ENCODE measurements at places on chromosomes 1 and 21.

DNA sequence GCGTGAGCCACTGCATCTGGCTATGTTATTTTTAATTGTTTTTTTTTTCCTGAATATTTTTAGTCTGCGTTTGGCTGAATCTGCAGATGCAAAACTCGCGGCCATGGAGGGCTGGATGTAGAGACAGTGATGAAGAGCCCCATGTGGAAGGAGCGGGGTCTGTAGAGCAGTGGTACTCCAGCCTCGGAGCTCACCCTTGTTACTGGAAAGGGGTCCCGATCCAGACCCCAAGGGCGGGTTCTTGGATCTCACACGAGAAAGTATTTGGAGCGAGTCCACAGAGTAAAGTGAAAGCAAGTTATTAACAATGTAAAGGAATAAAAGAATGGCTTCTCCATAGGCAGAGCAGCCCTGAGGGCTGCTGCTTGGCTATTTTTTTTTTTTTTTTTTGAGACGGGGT is 2.7 kb downstream of the TRPM2 start:
- no peak for DNase-seq

DNA sequence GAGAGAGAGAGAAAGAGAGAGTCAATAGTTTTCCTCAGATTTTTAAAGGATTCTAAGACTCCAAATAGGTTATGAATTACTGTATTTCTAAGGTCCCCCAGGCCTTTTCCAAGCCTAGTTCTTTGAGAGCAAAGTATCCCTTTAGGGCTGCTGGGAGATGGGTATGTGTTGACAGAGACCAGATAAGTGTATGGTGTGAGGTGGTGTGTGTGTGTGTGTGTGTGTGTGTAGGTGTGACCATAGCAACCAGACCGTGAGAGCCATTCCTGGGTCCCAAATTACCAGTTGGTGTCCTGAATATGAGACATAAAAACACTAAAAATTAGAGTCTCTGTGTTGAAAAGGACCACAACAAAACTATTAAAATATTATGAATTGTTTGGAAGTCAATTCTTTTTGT is 41.7 kb upstream of the DNAJC6 start:
- no peak for DNase-seq

- DNase-seq = no peak
Observed at GRCh38 chr1:181262069-181262468, 173.6 kb downstream of the IER5 start.

DNA sequence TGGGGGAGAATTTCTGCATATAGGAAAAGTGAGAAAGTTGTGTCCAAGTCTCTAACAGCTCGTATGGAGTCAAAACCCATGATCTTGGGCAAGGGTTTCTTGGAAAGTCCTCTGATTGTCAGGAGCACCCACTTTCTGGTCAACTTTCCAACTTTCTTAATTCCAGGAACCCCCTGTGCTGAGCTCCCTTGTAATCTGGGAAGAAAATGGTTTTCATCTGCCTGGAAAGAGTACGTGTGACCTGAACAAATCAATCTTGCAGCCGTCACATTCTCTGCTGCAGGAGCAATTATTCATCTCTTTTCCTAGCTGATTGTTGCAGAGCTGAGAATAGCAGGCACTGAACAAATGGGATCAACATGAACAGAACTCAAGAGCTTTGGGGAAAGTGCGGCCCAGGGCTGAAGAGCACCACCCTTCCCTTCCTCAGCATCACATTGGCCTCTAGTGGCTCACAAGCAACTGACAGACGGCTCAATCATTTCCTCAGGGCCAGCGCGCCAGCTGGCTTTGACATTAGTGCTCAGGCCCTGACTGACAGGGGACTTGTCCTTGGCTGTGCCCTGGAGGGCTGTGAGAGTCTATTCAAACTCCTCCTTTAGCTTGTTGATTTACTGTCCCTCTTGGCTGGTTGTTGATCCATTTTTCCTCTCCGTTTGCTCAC is 295.2 kb downstream of the HLX start:
- DNase-seq = no peak

- DNase-seq = no peak
Observed at GRCh38 chr1:46492269-46492853, 2.7 kb downstream of the DMBX1 start.

DNA sequence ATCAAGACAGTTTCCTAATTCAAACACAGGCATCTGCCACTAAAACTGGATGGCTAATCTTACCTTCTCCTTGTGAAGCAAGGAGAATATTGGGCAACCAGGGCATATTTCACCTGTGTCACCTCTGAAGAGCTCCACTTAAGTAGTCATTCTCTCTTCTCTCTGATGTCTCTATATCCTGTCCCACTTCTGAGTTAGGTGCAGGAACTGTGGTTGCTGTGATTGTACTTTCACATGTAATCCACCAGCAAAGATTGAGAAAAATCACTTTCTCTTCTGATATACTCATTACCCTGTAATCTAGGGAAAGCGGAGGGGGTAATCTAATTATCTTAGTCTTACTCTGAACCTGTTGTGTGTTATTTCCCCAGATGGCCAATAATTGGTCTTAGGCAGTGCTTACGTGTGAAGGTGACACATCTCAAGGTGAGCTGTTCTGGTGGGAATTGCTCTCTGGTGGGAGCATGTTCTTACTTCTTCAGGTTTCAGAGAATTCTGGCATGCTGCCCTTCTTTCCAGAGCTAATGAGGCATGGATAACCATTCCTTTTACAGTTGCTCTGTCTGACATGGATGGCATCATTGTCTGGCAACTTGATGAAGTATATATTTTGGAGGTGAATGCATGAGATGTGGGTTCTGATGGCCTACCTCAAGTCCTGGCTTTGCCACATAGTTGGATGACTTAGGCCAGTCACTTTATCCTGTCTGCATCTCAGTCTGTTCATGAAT is 12.0 kb downstream of the XCL2 start:
- DNase-seq = no peak

GRCh38 chr1:38804062-38804886 is 55.3 kb downstream of the RRAGC start:
- DNase-seq = no peak

GRCh38 chr21:46095814-46096595 is 1.9 kb upstream of the COL6A2 start:
- no peak for DNase-seq

GRCh38 chr1:12495725-12496124 is 122.3 kb downstream of the DHRS3 start:
- no peak for DNase-seq

GRCh38 chr1:160708118-160708517 is 3.5 kb downstream of the CD48 start:
- no peak for DNase-seq

- no peak for DNase-seq
Observed at GRCh38 chr21:38303300-38303699, 46.5 kb downstream of the KCNJ15 start.

DNA sequence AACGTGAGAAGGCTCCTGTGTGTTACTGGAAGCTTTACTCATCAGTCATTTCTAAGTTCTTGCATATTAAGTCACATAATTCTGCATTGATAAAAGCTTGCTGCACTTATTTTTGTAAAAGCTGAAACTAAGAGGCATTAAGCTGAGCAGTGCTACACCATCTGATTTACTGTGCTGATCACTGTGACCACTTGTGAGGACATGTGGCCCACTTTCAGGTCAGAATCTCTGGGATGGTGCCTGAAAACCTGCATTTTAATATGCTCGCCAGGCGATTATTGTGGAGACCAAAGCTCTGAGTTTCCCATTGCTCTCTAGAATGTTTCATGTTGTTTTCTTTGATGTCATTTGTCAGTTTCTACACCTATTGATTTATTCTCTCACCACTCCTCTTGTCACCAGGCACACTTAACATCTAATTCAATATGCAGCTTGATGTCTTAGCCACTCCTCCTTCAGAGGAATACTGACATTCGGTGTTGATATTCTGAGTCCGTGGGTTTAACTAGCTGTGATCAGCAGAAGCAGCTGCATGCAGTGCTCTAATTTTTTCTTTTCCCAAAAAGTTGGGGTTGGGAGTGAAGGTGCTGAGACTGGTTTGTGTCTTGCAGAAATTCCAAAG is 85.3 kb downstream of the RAVER2 start:
- no peak for DNase-seq

DNA sequence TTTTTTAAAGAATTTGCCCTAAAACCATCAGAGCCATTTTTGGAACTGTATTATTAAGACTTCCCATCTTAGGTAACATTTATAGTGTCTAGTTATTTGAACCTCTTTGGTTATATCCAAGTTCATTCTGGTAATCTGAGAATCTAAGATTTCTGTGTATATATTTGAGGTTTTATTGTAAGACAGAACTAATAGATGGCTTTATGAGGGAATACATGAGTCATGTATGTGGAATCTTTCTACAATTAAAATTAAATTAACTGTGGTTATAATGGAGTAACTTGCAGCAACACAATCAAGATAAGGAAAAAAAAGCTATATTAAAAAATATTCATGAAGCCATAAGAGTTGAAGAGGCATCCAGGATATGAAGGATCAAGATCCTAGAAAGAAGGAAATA is 92.1 kb downstream of the UBE2U start:
- DNase-seq = no peak

DNA sequence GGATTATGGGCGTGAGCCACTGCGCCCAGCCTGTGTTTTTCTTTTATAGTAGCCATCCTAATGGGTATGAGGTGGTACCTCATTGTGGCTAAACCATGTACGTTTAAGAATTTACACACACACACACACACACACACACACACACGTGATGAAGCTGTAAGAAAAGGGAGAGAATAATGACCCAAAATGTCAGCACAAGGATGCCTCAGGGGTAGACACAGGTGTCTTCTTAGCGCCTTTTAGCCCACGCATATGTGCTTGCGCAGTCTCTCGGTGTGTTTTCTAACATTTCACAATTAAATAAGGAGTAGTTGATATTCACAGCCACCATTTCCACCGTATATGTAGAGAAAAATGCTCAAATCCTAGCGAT is 782 bp upstream of the PFKL start:
- peak; percentile 22 for DNase-seq

DNA sequence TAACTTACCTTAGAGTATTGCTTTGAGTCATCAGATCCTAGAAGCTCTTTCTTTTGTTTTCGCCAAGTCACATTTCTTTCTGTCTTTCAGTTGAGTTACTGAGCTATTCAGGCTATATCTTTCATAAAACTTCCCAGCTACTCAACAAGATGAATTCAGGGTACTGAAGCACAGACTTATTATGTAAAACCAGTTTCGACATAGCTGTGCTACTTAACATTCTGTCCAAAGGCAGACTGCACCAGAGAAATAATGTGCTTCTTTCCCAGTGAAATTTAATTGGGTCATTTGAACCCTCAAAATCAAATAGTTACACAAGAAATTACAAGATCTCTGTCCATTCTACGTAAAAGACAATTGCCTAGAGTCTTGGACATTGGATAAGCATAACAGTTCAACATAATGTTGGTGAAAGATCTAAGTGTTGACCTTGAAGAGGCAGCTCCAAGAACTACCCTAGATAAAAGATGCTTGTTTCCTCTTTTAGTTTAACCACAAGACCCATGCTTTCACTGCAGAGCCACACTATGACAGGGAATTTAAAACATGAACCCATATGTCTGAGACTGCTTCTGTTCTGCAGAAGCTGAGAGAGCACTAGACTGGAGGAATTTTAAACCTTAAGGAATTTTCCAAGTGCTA is 163.2 kb downstream of the LRRC40 start:
- DNase-seq = no peak

DNA sequence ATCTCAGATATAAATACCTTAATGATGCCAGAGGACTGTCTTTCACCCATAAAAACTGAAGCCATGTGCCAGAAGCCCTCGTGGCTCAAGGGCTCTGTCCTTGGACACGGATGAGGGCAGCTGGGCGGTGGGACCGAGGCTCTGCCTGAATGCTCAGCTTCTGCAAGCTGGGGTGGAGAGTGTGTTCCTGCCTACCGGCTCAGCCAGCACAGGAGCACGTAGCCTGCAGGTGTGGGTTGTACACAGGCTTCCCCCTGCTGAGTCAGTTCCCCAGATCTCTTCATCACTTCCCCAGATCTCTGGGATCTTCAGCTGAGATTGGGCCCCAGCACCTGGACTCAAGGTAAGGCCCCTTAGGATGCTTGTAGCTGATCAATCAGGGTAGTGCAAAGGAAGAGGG is 15.4 kb downstream of the KCNJ15 start:
- DNase-seq = no peak

DNA sequence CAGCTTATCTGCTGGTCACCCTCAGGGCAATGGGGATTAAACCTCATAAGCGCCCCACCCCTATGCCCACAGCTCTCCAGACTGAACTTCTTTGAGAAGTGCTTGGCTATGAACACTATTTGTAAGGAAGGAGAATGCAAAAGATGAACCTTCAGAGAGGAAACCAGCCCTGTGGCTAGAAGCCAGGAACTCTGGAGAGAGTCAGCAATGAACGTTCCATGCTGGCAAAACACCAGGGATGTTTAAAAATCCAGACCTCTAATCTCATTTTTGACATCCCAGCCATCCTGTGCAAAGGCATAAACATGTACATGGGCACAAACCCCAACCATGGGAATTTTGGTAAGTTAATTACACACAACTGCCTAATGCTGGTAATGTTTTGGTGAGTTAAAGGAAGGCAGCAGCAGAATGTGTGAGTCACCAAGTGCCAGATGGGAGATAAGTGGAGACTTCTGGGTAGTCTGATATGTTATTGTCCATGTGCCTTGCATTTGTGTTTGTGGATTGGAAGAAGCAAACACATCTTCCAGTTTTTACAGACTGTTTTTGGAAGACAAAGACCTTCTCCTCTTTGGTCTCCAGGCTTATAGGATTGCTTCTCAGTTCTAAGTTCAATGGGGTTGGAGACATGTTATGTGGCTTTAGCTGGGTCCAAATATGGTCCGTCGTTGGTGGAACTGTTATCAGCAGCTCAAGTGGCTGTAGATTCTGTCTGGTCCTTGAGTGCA is 174.1 kb upstream of the ETV3 start:
- no peak for DNase-seq

DNA sequence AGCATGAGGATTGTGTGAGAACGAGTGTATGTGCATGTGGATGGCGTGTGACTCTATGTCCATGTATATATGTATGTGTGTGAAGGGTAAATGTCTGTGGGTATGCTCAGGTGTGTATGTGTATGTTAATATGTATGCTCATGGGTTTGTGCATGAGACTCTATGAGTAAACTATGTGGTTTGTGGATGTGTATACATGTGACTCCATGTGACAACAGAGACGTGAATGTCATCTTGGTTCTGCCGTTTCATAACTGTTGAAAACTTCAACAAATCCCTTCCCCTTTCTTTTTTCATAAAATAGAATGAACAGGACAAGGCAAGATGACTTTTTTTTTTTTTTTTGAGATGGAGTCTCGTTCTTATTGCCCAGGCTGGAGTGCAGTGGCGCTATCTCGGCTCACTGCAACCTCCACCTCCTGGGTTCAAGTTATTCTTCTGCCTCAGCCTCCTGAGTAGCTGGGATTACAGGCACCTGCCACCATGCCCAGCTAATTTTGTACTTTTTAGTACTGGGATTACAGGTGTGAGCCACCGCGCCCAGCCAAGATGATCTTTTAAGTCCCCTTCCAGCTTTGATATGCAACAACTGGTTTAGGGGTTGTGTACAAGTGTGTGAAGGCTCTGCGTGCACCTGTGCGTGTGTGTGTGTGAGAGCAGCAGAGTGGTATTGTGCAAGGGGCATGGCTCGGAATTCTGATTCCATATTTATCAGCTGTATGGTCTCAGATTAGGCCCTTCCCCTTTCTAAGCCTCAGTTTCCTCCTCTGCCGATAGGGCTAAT is 106.3 kb downstream of the EBNA1BP2 start:
- DNase-seq = no peak

- DNase-seq = no peak
Observed at GRCh38 chr1:67793562-67793961, 39.7 kb downstream of the GNG12 start.

Data from stimulated activated CD4-positive, alpha-beta T cell treated with anti-CD3 and anti-CD28 coated beads, Interleukin-1b, Interleukin-23, amount 100 ng/mL, for 48 hours (primary cell).